T-helper 2 cell (primary cell): ENCODE measurements at places on chromosomes 3 and 15.

DNA sequence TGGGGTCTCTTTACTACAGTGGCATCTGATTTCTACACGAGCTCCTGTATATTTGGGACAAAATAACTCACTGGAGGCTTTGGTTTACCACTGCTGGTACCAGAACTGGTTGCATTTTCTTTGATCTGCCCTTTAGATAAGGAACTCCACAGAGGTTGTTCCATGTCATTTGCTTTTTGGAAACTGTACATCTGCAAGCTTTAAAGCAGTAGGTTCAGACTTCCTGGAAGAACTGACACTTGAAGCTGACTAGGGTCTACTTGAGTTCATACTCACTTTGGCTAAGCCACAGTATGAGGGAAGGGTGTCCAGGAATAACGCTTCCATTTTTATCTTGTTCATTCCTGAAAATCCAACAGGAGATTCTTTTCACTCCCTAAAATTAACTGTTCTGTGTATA, 86.4 kb downstream of the WWTR1 start:
- DNase-seq: no peak

DNA sequence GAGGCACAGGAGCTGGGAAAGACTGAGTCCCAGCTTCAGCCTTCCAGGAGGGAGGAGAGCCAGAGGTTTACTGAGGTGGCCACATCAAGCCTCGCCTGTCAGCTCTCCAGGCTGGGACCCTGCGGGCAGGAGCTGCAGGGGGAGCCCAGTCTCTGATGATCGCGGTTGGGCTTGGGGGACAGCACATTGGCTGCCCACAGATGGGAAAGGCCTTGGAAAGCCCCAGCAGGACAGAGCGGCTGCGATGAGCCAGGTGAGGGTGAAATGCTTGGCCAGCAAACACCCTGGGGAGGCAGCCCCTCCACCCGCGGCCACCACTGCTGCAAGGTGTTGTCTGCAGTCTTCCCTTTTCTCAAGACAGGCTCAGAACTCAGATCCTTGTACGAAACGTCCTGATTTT, 31.2 kb downstream of the SEC61A1 start:
- DNase-seq: no peak

GRCh38 chr3:106261396-106261795, 392.6 kb upstream of the CBLB start:
- no peak for DNase-seq

DNA sequence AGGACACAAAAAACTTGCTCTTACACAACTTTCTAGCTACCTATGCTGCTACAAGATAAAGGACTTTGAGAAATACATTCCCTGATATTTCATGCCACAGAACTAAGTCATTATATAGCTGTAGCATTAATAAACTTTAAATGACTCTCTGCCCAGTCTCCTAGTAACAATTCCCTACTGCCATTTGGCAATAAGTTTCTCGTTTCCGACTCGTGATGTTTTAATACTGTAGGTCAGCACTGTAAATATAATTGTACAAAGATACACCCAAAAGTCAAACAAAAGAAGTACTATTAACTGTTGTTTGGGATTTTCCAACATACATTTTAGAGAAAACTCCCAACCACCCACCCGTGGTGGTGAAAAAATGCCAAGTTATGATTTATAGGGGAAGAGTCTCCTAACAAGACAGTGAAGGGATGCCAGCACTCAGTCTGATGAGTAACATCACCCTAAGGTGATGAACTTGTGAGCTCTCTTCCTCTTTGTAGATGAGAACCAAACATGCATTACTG, 132.2 kb downstream of the DUT start:
- DNase-seq: no peak

DNA sequence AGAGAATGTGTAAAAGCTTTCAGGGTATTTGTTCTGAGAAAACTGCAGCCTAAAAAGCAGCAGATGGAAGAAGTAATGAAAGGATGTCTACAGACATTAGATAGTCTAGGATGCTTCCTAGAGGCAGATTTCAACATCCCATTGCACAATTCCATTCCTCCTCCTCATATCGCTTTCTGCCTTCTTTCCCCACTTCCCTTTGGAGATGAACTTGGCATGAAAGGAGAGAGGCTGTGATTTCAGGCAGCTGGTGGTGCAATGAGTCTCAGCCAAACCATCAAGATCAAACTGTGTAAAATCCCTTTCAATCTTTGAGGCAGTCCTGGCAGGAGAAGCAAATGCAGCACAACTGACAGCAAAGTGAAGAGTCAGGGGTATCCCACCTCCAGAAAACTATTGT, 438.7 kb upstream of the KCNMB2 start:
- no peak for DNase-seq

DNA sequence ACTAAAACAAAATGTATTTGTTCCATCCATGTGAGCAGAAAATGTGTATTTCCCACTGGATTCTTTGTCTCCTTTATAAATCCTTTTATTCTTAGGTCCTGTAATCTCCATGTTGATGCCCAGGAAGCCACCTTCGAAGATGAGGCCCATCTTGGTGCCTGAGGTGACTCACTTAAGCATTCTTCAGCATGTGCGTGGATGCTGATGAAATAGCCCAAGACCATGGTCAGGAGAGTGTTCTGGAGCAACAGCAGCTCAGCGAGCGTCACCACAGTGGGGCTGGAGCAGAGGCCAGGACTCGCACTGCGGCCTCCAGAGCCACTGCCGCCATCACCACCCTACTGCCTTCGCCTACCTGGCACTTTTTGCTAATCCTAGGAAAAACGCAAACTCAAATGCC, 520.9 kb downstream of the FHIT start:
- no peak for DNase-seq

DNA sequence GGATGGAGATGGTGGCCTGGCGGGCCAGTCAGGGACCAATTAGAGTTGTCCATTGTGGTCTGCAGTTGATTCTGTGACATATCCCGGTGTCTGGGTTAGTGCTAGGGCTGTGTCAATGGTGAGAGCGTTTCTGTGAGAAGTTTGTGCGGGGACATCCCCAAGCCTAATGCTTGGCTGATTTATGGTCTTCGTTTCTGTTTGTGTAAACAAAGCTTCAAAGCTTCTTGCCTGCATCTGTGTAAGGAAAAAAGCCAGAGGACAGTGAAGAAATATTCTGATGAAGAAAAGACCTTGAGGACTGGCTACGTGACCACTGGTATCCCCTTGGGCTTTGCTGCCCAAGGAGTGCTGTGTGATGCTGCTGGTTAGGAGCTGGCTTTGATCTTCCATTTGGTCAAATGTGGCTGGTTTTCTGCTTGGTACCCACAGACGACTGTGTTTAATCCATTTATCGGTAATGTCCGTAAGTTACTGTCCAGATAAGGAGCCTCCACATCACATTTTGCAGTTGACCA, 74.6 kb upstream of the LRTM1 start:
- DNase-seq: no peak

DNA sequence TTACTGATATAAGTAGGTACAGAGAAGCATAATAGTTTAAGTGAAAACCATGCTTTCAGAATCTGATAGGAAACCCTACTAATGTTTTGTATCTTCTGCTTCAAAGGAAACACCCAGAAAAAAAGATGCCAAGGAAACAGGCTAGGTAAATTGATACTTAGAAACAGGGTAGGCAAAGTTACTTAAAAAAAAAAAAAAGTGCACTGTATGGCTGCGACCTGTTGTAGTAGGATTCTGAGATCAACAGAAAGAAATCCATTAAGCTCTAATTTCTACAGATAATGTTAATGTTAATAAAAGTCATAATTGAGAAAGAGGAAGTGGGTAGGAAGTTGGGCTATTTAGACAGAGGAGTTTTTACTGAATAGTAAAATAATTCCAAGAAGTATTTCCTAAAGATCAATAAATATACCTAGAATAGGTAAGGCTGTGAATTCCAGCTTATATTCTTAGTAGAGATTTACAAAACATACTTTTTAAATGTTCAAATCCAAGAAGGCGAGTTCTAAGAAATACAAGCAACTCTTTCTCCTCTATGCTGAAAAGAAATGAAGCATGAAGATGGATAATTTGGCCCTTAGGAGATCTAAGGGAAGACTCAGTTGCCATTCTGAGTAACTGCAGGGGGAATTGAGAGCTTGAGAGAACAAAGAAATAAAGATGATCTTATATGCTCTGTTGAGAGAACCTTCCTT, 24.1 kb upstream of the STT3B start:
- DNase-seq: no peak

DNA sequence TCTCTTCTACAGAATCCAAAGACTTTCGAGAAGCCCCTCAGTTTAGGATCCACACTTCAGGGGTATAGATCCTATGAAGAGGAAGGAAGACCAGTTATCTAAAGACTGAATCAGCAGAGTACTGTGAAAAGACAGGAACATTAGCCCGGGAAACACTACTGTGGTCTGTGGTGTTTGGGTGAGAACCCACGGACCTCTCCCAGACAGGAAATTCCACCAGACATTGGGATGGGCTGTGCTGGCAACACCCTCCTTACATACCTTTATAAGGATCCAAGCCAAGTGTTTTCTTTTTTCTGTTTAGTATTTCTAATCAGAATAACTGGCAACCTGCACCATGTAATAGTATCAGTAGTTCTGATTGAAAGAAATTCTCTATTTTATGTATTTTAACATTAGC, 14.1 kb downstream of the TMEM207 start:
- no peak for DNase-seq

DNA sequence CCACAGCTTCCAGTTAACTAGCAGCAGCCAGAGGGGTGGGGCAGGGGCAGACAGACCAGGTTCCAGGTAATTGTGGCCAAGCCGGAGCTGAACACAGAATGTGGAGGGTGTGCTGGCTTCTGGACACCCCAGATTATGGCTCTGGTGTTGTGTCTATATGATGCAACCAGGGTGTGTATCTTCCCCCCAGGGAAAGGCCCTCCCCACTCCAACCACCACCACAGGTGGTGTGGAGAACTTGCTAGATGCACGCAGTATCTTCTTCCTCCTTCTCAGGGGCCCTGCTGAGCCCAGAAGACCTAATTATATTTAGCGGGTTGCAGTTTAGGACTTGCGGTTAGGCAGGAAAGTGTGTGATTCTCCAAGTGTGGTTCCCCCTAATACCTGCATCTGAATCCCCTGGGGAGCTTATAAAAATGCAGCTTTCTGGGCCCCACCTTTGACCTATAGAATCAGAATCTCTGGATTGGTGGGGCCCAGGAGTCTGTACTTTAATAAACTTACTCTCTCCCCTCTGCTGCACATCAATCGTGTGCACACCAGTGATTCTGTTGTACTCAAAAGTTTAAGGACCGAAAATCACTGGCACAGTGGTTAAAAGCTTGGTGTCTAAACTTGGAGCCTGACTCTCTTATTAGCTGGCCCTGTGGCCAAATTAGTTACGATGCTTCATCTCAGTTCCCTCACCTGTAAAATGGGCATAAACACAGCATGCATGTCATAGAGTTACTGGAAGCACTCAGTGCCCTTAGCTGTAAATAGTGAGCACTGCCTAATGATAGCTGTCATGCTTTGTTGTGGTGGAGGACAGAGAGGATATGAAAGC, 379.1 kb upstream of the PROK2 start:
- no peak for DNase-seq

GRCh38 chr3:157065201-157065600, 94.7 kb downstream of the CCNL1 start:
- no peak for DNase-seq

- DNase-seq: no peak
These were observed 367.9 kb upstream of the PROK2 start for GRCh38 chr3:72152551-72153476.

DNA sequence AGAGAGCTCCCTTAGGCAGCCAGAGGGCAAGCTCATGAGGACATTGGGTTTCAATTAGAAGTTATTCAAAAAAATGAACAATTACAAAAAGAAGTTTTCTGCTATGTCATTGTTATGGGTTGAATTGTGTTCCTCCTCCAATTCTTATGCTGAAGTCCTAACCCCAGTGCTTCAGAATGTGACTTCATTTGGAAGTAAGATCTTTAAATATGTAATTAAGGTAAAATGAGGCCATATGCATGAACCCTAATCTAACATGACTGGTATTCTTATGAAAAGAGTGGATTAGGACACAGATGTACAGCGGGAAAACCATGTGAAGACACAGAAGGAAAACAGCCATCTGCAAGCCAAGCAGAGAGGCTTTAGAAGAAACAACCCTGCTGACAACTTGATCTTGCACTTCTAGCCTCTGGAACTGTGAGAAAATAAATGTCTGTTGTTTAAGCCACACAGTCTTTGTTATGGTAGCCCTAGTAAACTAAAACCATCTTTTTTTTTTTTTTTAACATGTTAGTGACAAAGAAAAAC, 929.6 kb downstream of the EPHA3 start:
- DNase-seq: no peak

- DNase-seq: no peak
These were observed 174.0 kb downstream of the SUCNR1 start for GRCh38 chr3:152047465-152047864.

DNA sequence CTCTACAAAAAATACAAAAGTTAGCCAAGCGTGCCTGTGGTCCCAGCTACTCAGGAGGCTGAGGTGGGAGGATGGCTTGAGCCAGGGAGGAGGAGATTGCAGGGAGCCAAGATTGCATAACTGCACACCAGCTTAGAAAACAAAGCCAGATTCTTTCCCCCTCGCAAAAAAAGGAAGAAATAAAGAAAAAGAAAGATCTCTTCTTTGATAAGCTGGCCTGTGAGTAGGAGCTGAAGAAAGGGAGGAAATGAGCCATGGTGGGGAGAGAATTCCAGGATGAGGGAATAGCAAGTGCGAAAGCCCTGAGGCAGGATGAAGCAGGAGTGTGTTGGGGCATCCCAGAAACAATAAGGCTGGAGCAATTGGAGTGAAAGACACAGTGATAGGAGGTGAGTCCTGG, 24.5 kb upstream of the TOP2B start:
- no peak for DNase-seq

DNA sequence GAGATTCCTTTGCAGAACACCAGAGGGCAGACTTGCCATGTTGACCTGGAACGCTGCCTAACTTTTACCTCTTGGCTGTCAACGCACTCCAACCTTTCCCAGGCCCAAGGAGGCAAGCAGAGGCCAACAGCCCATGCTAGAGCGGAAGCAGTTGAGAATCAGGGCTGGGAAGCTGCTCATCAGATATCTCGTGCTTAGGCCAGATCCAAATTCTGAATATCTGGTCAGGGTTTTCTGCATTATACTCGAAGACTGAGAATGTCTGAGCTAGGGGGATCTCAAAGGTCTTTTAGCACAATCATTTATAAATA, 2.5 kb downstream of the XIRP1 start:
- DNase-seq: peak; percentile 37

- no peak for DNase-seq
These were observed 101.8 kb upstream of the BCHE start for GRCh38 chr3:165938986-165939540.

GRCh38 chr3:10997196-10997595, 4.6 kb downstream of the SLC6A1 start:
- no peak for DNase-seq

DNA sequence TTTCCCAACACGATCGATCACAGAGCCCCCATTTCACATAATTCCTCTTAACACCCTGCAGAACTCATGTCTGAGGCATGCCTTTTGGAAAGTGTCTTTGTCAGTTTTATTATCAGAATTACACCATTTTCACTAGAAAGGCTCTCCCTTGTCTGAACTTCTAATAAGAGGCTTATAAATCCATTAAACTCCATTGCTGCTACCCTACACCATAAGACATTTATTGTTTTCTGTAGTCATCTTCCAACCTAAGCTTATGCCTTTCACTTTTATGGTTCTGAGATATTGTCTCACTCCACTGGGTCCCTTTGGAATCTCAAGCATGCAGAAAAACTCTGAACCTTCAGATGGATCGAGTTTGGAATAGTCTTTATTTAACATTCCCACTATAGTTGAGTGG, 50.2 kb upstream of the TPM1 start:
- DNase-seq: no peak
